ENCODE measurements at places on chromosomes 13 and 19.

DNA sequence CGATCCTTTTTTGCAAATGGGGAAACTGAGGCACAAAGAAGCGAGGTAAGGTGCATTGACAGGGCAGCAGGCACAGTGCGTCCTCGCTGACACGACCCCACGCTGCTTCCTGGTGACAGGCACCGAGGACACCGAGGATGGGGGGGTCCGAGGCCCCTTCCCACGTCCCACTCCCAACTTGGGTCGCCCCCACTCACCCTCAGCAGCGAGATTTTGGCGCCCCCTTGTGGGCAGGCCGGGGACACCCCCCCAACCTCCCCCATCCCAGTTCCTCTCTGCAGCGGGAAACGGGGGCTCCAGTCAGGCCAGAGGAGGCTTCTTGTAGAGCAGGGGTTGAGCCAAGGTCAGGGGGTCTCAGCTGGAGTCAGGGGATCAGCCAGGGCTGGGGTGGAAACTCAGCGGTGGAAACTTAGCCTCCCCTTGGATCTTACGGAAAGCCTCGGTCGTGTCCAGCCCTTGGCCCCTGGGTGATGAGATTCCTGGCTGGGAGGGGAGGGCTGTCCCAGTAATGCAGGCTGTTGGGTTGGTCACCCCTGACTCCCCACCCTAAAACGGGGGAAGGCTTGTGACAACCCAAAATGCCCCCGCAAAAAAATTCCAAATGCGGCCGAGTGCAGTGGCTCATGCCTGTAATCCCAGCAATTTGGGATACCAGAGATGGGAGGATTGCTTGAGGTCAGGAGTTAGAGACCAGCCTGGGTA, 8.2 kb downstream of the SMIM24 start:
- peak; percentile 20 for DNase-seq

- no peak for DNase-seq
These were observed 4.4 kb downstream of the ZIC2 start for GRCh38 chr13:99985886-99986527.

- DNase-seq: no peak
These were observed 556.1 kb downstream of the EFNB2 start for GRCh38 chr13:105979131-105980011.

- DNase-seq: no peak
These were observed 86.2 kb upstream of the MBNL2 start for GRCh38 chr13:97135883-97136282.

DNA sequence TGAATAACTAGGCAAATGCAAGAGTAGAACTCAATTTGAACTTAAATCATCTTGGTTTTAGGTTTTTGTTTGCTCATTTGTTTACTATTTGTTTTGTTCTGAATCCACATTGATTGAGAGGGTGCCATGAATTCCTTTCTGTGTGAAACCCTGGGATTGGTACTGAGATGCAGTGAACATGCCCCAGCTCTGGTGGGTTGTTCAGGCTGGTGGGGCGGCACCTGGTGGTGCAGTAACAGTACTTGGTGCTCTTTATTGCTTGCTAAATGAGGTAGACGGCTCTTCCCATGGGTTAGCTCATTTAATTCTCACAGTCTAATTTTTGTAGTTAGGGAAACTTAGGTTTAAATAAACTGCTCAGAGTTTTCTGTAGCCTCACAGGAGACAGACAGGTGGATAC, 48.4 kb downstream of the WASF3 start:
- no peak for DNase-seq

GRCh38 chr13:111359237-111359915, 38.9 kb downstream of the TEX29 start:
- no peak for DNase-seq

- no peak for DNase-seq
These were observed 4.3 kb upstream of the PSMC4 start for GRCh38 chr19:39966617-39967016.

- DNase-seq: no peak
These were observed 39.5 kb upstream of the RPL21 start for GRCh38 chr13:27211771-27212364.

DNA sequence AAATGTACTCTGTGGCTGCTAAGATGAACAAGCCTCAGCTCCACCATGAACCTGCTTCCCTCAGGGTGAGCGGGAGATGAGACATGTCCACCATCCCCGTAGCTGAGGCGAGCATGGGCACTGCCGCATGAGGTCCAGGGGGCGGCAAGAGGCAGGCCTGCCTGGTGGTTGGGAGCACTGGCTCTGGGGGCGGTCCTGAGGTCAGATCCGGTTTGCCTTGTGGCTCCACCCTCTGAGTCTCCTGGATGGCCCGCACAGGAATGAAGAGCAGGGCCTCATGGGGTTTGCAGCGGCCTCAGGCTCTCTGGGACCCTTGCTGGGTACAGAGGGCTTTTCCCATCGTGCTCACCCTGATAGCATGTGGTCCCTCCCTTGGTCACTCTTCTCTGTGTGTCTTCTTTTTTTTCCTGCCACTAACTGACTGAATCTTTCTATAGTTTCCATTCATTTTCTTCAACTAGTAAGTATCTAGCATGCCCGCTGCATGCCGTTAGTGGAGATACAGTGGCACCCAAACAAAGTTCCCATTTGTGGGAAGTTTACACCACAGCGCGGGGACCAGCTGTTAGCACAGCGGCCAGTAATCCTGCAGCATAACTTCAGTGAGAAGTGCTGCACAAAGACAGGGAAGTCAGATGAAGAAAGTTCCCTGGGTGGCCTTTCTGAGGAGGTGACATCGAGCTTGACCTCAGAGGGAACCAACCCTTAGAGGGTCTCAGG, 37.3 kb downstream of the CAPN12 start:
- no peak for DNase-seq

DNA sequence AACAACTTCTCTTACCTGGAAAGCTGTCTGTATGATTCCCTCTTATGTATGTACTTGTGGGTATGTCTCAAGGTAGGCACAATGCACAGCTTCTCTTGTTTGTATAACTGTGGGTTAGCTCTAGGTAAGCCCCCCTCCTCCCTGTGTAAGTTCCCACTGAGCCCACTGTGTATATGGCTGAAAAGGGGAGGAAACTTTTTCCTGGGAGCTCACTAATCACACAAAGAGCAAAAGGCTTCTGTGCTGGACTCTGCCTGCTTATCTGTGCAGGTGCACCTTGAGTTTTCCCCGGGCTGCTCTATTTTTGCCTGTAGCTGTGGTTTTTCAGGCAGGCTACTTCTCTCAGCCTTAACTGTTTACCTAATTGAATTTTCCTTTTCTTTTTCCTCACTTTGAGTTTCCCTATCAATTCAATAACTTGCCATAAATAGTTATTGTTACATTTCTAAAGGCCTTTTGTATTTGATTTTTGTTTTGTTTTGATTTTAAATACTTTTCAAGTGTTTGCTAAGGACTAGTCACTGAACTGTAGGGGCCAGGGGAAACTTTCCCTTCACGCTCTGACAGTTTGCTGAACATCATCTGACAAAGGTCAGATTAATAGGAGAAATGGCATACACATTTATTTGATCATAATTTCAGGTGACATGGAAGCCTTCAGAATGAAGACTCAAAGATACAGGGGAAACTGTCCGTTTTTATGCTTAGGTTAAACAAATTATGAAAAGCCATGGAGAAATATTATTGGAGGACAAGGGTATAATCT, 423.5 kb upstream of the ATXN8OS start:
- no peak for DNase-seq

DNA sequence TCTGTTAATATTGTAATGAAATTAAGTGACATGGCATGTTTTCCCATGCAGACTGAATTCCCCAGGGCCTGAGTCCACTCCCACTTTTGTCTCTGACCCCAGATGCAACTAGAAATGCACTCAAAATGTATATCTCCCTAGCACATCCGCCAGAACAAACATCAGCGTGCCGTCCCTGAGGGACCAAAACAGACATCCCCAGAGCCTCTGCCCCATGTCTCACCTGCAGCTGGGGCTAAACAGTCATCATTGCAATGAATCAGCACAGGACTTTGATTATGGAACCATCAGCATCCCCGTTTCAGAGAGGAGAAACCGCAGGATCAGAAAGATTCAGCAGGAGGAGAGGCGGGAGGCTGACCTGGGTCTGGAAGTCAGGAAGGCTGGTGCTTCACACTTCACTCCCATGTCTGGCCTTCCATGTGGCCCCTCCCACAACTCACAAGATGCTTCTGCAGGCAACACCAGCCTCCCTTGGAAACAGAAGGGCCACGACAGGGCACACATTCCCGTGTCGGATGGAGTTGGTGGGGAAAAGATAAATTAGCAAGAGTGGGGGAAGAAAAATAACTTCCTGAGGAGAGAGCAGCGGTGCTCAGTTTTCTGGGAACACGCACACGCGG, 130.6 kb upstream of the VSTM2B start:
- DNase-seq: no peak

DNA sequence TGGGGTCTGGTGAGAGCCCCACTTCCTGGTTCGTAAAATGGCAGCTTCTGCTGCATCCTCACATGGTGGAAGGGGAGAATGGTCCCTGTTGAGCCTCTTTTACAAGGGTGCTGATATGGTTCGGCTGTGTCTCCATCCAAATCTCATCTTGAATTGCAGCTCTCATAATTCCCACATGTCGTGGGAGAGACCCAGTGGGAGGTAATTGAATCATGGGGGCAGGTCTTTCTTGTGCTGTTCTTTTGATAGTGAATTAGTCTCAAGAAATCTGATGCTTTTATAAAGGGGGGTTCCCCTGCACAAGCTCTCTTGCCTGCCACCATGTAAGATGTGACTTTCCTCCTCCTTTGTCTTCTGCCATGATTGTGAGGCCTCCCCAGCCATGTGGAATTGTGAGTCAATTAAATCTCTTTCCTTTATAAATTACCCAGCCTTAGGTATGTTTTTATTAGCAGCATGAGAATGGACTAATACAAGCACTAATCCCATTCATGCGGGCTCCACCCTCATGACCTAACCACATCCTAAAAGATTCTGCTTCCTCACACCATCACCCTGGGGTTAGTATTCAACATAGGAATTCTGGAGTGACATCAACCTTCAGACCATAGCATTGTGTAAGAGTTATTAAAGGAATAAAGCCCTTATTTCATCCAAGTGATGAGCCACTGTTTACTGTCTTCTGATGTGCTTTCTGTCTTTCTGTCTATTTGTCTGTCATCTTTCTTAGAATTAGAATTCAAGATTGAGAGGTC, 159.0 kb upstream of the IRS2 start:
- no peak for DNase-seq

DNA sequence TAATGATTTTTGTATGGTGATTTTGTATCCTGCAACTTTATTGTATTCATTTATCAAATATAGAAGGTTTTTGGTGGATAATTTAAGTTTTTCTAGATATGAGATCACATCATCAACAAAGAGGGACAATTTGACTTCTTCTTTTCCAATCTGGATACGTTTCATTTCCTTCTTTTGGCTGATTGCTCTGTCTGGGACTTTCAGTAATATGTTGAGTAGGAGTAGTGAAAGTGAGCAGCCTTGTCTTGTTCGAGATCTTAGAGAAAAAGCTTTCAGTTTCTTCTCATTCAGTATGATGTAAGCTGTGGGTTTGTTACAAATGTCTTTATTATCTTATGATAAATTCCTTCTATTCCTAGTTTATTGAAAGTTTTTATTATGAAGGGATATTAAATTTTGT, 352.0 kb upstream of the DACH1 start:
- no peak for DNase-seq

DNA sequence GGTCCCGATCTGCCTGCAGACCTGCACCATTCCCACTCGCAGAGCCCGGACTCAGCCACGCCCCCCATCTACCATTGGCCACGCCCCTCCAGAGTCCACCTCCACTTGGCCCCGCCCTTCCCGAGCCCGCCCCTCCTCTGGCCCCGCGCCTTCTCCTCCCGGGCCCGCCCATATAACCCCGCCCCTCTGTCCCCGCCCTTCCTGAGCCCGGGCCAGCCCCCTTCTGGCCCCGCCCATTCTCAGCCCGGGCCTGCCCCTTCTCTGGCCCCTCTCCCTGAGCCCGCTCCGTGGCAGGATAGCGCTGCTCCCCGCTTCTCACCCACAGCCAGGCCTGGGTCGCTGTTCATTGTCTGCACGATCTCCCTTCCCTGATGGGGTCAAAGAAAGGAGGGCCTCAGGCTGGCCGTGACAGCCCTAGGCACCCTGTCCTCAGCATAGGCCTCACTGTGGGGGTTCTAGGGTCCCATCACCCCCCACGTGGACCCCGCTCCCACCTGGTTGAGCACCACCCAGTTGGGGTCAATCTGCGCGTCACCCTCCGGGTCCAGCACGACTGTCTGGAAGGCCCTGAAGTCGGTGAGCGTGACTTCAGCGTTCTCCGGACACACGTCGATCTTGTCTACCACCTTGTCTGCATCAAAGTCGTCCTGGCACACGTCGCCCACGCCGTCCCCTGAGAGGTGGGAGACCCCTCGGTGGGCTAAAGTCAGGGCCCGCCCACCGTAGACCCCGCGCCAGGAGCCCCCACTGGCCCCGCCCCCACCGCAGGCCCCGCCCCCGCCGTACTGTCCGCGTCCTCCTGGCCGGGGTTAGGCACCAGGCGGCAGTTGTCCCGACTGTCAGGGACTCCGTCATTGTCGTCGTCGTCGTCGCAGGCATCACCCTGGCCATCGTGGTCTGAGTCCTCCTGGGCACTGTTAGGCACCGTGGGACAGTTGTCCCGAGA, 5.7 kb downstream of the COMP start:
- peak; percentile 30 for DNase-seq

GRCh38 chr19:45528744-45529419, 21.6 kb downstream of the VASP start:
- no peak for DNase-seq

GRCh38 chr19:32945260-32945659, 26.5 kb downstream of the CEP89 start:
- DNase-seq: no peak

- DNase-seq: no peak
These were observed 55.5 kb downstream of the MLLT1 start for GRCh38 chr19:6224308-6224675.

DNA sequence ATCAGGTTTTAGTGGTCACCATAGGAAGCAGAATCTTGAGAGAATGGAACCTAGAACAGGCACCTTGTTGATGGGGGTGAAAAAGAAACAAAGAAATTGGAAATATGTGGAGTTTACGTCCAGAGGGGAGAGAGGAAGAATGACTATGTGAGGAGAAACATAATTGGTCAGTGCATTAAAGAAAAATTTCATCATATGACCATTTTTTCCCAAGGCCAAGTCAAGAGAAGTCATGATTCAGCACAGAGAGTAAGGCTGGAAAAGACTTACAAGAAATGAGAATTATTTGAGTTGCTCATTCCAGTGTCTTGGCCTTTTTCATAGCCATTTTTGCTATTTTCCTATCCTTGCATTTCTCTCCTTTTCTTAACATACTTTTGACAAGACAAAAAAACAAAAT, 421.7 kb downstream of the EFNB2 start:
- DNase-seq: no peak

DNA sequence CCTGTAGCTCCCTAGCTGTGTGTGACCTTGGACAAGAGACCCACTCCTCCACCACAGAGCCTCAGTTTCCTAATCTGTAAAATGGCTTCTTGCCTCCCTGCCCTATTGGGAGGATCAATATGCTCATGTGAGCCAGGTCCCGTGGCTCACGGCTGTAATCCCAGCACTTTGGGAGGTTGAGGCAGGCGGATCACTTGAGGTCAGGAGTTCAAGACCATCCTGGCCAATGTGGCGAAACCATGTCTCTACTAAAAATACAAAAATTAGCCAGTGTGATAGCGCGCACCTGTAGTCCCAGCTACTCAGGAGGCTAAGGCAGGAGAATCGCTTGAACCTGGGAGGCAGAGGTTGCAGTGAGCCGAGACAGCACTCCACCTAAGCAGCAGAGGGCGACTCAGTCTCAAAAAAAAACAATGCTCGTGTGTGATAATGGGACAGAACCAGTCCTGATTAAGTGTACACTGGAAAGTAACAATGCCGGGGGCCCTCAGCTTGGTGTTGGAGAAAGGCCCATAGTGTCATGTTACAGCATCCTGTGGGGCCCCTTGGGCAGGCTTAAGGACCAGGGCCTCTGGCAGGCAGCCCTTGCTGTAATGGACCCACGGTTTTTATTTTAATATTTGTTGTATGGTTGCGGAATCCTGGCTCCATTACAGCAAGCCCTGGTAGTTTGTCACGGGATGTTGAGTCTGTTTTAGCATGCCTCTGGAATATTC, 6.8 kb downstream of the RPS11 start:
- DNase-seq: no peak
